ENCODE measurements at places on chromosomes 1 and 21.

DNA sequence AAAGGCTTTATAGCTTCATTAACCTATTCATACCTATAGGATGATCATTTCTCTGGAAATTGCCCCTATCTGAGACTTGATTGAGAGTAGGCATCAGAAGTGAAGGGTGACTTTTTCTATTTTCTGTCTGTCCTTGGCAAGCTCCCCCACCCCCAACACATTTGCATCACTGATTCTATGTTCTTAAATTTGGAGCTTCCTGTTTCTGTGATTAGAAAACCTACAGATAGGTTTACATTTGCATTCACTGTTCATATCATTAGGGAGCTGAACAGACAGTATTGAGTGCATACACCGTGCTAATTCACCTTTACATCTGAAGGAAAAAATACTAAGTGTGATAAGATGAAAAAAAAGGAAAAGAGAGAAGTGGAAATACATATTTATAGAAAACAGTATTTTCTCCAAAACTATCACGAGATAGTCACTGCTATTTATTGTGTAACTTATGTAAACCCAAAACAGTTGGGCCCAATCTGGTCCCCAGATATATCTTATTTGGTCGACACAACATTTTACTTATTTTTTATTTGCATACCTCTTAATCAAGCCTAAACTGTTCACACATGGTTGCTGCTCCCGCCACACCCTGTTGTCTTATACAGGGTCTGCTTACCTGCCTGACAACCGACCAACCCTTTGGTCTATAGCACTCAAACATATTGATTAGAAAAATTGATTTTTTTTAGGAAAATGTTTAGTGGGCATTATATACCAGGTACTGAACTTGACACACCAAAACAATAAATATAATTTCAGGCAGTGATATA is 218.8 kb downstream of the NTNG1 start:
- H3K4me1 ChIP-seq = no peaks in the 10 kb centered on the region
- peaks cover 2% of the 10 kb centered on the region for H3K27me3 ChIP-seq
- no peaks in the 10 kb centered on the region for H3K36me3 ChIP-seq
- no peak overlapping the region for H3K4me3 ChIP-seq
- no peak for DNase-seq

DNA sequence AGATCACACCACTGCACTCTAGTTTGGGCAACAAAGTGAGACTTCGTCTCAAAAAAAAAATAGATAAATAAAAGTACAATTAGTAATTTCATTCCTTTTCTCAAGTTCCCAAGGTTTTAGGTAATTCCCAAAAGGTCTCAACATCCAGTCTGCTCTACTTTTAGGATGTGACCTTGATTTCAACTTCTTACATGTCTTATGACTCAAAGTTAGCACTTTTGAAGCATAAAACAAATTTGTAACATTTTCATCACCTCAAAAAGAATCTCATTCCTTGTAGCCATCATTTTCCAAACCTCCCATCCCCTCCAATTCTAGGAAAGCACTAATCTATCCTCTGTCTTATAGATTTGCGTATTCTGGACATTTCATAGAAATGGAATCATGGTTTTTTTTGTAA is 32.2 kb downstream of the SNX27 start:
- no peaks in the 10 kb centered on the region for H3K27me3 ChIP-seq
- peaks cover 14% of the 10 kb centered on the region for H3K36me3 ChIP-seq
- no peak overlapping the region for H3K27ac ChIP-seq
- no peak for DNase-seq

DNA sequence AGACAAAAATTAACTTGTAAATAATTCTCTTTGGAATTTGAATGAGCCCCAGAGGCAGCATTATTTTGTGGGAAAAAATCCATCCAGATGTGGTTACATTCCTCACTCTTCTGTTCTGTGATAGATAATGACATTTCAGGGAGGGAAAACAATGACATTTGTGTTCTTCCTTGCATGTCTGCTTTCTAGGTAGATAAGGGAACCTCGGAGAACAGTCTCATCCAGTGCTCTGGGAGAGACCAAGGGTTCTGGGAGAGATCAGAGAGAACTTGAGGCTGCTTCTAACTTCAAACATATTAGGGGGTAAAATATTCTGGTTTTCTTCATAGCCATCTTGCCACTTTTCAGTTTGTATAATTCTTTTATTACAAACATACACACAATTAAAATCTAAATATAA is 269.2 kb downstream of the NEGR1 start:
- no peaks in the 10 kb centered on the region for H3K4me1 ChIP-seq
- H3K36me3 ChIP-seq = no peaks in the 10 kb centered on the region
- no peak overlapping the region for H3K4me3 ChIP-seq
- DNase-seq = no peak
- no peaks in the 10 kb centered on the region for H3K27me3 ChIP-seq

DNA sequence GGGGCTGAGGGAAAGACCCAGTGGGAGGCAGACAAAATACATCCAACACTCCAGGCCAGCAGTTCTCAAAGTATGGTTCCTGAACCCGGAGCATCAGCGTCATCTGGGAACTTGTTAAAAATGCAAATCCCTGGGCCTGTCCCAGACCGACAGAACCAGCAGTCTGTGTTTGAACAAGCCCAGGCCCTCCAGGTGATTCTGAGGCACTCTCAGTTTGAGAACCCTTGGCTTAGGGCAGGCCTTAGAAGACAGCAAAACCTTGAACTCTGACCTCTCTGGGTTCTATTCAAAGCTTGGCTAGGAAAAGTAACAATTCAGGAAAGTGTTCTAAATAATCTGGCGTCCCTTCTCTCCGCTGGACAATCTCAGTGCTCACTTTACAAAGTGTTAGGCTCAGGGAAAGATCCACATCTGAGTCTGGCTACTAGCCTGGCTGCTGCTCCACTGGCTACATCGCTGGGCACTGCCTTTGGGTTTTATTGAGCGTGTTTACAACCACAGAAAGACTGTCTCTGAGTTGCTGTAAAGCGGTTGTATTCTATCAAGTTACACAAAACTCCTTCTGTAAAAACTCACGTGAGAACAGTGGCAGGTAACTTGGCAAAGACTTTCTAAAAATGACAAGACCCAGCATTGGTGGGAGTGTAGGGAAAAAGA is 166.1 kb downstream of the HIVEP3 start:
- peak overlapping the region; percentile 50 for H3K4me3 ChIP-seq
- peaks cover 87% of the 10 kb centered on the region for H3K4me1 ChIP-seq
- H3K27ac ChIP-seq = peak overlapping the region; percentile 74

DNA sequence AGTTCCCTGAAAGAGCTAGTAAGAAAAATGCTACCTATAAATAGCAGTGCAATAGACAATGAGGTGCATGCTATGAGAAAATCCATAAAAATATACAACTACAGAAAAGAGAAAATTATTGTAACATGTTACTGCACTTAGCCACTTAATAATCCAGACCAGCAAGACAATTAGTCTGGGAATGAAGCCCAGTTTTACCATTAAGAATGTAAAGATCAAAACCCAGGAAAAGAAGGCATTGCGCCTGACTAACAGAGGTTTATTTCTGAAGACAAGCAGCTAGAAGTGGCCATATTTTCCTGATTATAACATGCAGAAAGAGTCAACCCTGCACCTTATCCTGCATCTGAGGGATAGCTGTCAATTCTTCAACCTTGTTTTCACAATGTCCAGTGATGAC is 276.4 kb upstream of the PRMT6 start:
- no peaks in the 10 kb centered on the region for H3K27me3 ChIP-seq
- DNase-seq = no peak
- no peak overlapping the region for H3K27ac ChIP-seq
- H3K36me3 ChIP-seq = no peaks in the 10 kb centered on the region
- no peak overlapping the region for H3K4me3 ChIP-seq

- peak overlapping the region; percentile 82 for H3K4me3 ChIP-seq
- no peaks in the 10 kb centered on the region for H3K36me3 ChIP-seq
- no peak for DNase-seq
- no peak overlapping the region for H3K27ac ChIP-seq
- peaks cover 6% of the 10 kb centered on the region for H3K4me1 ChIP-seq
- H3K27me3 ChIP-seq = peaks cover 50% of the 10 kb centered on the region
Observed at GRCh38 chr1:212951126-212951946, 995 bp downstream of the VASH2 start.

GRCh38 chr1:220962031-220962751 is 82.9 kb downstream of the HLX start:
- DNase-seq = no peak
- no peaks in the 10 kb centered on the region for H3K4me1 ChIP-seq
- H3K4me3 ChIP-seq = no peak overlapping the region
- no peaks in the 10 kb centered on the region for H3K36me3 ChIP-seq
- H3K27ac ChIP-seq = no peak overlapping the region

GRCh38 chr1:227922501-227923352 is 25.0 kb downstream of the WNT9A start:
- H3K36me3 ChIP-seq = no peaks in the 10 kb centered on the region
- no peaks in the 10 kb centered on the region for H3K4me1 ChIP-seq
- DNase-seq = no peak

DNA sequence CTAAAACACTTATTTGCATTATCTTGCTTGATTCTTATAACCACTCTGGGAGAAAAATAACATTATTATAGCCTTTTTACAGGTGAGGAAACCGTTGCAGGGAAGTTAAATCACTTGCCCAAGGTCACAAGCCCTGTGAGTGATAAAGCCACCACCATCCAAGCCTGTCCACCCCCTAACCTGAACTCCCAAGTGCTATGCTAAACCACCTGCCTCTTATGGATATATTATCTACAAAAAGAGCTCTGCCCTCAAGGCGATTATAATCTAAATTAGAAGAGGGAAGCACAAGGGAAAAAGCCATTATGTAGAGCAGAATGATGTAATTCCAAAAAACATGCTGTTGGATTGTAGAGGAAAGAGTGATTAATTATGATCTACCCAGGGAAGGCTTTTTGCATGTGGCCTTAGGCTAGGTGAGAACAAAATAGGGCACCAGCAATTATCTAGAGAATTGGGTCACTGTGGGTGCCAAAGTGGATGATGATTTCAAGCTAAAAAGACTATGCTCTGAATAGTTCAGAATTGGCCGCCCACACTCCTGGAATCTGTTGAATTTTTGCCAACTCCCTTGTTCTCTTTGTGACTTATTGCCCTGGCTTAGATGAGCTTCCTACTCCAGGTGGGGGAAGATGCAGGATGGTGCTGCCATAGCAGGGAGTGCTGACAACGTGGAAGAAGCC is 205.3 kb downstream of the FGGY start:
- peaks cover 14% of the 10 kb centered on the region for H3K4me1 ChIP-seq
- H3K27me3 ChIP-seq = no peaks in the 10 kb centered on the region
- no peak overlapping the region for H3K4me3 ChIP-seq
- no peaks in the 10 kb centered on the region for H3K36me3 ChIP-seq
- H3K27ac ChIP-seq = no peak overlapping the region
- no peak for DNase-seq

DNA sequence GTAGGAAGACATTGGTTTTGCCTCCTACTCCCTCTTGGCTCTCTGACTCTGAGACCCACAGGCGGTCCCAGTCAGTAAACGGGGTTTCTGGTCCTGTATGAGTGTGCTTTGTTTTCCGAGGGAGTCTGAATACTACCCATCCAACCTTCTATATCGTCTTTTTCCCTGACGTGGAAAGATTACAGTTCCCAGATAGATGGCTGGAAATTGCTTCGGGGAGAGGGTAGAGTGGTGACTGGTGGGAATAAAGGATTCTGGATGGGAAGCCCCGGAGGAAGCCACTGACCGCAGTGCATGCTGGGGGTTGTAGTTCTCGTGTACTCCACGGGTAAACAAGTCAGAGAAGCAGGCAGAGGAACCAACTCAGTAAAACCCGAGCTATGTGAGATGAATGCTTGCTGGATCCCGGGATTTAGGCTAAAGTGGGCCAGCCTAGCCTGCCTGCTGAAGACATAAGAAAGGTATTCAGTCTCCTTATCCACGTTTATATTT is 66.2 kb upstream of the IRF2BP2 start:
- H3K4me1 ChIP-seq = peaks cover 14% of the 10 kb centered on the region
- DNase-seq = peak; percentile 40
- H3K27me3 ChIP-seq = peaks cover 5% of the 10 kb centered on the region
- peak overlapping the region; percentile 71 for H3K27ac ChIP-seq
- H3K4me3 ChIP-seq = peak overlapping the region; percentile 82

DNA sequence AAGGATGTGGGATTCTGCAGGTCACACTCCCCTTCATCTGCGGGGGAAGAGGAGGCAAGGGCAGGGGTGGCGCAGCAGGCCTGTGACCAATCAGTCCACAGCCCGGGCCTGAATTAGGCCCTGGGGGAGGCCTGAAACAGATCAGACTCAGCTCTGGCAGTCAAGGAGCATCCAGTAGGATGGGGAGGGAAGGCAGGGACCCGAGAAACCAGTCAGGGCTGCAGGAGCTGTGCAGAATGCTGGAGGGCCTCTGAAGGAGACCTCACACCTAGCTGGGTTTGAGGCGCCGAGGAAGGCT is 12.7 kb downstream of the TNNT2 start:
- no peak overlapping the region for H3K4me3 ChIP-seq
- no peaks in the 10 kb centered on the region for H3K36me3 ChIP-seq

DNA sequence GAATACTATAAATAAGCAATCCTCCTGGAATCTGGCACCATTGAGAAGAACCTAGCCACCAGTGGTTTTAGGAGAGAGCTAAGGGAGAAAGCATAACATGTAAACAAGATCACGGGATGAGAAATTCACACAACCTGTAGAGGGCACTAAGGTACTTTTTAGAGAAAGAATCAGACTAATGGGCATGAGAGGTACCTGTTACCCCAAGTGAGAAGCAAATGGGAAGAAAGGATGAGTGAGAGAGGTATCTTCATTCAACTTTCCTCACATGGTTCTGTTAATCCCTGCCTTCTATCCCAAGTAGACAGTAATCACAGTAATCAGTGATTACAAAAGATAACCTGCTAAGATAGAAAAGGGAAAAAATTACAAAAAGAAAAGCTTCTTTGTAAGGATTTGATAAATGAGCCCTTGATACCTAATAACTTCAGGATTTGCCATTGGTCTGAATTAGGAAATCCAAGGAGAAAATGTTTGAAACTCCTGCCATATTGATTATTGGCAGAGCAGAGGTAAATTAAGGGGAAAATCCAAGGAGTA is 251.1 kb upstream of the ADGRL2 start:
- peaks cover 6% of the 10 kb centered on the region for H3K27me3 ChIP-seq
- DNase-seq = no peak
- no peaks in the 10 kb centered on the region for H3K36me3 ChIP-seq
- no peak overlapping the region for H3K4me3 ChIP-seq

DNA sequence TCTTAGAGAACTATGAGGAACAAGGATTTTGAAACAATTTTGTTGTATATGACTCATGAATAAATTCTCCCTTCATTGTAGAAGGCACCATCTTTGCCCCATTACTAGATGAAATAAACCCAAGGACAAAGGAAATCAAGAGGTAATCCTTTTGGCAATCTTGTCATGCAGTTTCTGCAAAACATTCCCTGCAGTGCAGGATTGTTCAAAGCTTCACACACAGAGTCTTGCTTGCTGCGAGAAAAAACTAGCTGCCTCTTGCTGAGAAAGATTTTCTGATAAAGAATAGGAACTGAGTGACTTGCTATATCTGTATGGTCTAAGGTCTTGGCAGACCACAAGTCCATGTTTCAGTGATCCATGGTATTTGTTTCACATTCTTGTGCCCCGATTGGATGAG is 657.4 kb upstream of the ADGRL4 start:
- no peaks in the 10 kb centered on the region for H3K27me3 ChIP-seq
- H3K4me1 ChIP-seq = no peaks in the 10 kb centered on the region
- H3K4me3 ChIP-seq = no peak overlapping the region
- no peak for DNase-seq
- no peak overlapping the region for H3K27ac ChIP-seq
